ENCODE measurements at places on chromosomes 1 and 21.

- DNase-seq, result peak; percentile 30
These were observed 54.2 kb downstream of the S1PR1 start for GRCh38 chr1:101290922-101291561.

- no peak for DNase-seq
These were observed 68.5 kb upstream of the GADD45A start for GRCh38 chr1:67616394-67616985.

DNA sequence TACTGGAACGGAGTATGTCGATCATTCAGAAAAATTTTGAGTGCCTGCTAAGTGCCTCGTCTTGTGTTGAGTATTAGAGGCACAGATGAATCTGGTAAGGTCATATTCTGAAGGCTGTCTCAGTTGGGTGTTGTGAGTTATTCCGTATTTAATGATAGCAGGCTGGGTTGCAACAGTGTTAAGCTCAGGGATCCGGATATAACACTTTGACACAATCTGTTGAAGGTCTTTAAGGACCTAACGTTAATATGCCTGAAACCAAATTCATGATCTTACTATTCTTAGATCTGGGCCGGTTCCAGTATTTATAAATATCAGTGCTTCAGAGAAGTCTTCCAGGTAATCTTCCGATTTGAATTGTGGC is 555 bp downstream of the PRPF38A start:
- no peak for DNase-seq

DNA sequence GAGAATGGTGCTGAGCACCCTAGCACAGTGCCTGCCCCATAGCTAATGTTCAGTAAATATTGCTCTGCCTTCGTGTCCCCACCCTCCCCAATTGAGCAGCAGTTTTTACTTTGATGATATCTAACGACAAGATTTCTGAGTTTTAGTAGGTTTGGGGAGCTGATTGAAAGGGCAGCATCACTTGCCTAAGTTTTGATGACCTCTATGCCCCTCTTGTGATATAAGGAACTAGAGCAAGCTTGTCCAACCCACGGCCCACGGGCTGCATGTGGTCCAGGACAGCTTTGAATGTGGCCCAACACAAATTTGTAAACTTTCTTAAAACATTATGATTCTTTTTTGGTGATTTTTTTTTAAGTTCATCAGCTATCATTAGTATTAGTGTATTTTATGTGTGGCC is 1.6 kb downstream of the CNIH4 start:
- no peak for DNase-seq

GRCh38 chr1:27572679-27573426 is 31.1 kb downstream of the AHDC1 start:
- no peak for DNase-seq

GRCh38 chr21:20611008-20611407 is 387.2 kb upstream of the NCAM2 start:
- DNase-seq, result no peak

- DNase-seq, result peak; percentile 67
These were observed 1.0 kb downstream of the PLEKHG5 start for GRCh38 chr1:6490181-6491080.

DNA sequence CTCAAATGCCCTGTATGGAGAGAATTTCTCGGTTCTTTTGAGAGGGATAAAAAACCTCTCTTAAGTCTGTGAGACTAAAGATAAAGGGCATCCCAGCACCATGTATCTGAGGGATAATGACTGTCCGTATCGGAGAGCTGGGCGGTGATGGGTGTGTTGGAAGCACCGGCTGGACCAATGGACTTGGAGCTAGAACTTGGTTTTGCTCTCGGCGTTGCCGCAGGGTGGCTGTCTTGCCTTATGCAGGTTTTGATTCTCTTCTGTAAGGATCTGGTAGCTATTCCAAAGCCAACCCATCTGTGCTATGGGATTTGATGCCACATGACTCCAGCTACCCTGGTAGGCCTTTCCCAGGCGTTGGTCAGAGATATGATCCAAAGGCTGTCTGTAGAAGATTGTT is 348.8 kb downstream of the KIF26B start:
- no peak for DNase-seq

DNA sequence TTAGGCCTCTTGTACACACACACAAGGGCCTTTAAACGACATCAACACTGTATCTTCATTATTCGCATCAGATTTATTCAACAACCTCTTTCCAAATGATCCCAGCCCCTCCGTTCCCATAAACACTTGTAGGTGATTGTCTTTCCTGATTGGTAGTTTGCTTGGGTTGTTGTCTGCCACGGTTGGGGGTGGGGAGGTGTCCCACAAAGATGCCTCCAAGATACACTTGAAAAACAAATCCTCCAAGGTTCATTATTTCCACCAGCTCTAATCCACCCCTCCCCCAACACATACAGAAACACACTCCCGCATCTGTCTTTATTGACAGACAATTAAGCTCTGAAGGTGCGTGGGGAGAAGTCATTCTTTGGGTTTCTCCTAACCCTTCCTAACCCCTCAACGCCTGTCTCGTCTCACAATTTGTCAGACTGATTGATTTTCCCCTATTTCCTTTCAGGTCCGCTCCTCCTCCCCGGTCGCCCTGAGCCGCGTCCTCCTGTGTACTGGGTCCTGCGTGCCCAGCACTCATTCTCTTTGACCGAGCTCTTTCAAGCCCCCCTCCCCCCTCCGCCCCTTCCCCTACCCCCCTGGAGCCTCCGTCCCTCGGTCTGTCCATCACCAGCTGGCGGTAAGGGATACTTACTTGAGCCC is 1.4 kb downstream of the WDR26 start:
- peak; percentile 35 for DNase-seq

DNA sequence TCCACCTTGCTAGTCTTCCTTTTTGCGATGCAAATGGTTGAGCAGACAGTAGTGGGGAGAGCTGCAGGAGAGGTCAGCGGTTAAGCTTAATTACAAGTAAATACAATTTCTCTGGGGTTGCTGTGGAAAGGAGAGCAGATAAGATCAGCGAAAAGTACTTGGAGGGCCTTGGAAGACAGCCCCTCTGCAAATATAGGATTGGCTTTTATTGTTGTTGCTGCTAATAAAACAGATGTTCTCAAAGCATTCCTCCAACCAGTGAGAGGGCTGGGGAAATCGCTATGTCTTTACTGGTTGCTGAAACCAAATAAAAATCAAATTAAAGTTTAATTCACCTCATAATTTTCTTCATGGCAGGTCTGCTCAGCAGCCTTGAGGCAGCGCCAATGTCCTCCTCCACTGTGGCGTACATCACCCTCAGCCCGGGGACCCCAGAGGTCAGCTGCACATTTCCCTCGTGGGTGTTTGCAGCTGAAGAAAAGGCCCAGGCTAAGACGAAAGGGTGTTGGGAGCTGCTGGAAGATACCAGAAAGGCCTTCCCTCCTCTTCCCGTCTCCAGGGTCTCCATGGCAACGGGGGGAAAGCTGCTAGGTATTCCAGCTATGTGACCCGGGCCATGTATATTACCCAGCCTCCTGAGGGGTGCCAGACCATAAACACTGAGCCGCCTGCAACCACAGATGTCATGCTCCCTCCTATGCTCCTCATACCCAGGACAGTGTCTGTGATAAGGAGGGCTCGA is 54.6 kb upstream of the POU2F1 start:
- DNase-seq, result no peak

DNA sequence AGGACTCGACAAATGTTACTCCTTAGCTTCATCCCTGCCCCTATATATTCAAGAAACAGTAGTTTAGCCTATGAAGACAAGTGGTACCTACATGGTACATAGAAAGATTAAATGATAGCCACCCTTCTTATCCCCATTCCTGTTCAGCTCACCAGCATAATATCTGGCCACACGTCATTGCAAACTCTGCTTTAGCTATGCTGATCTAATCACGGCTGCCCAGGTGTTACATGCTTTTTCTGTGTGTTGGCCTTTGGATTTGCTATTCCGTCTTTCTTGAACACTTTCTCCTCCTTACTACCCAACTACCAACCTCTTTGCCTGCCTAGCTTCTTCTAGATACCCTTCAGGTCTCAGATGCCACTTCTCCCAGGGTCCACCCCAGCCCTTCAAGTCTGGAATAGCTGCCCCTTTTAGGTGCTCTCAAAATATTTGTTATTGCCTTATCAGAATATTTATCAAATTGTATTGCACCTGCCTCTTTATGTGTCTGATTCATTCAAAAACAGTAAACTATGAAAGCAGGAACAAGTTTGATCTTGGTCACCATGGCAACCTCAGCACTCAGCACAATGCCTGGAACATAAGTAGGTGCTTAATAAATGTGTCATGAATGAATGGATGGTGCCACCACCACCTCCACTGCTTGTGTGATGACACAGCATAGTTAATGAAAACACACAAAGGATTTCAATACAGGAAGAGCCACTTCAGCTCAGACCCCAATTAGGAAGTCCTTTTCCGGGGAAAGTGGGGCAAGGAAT is 11.4 kb upstream of the DNASE2B start:
- no peak for DNase-seq

DNA sequence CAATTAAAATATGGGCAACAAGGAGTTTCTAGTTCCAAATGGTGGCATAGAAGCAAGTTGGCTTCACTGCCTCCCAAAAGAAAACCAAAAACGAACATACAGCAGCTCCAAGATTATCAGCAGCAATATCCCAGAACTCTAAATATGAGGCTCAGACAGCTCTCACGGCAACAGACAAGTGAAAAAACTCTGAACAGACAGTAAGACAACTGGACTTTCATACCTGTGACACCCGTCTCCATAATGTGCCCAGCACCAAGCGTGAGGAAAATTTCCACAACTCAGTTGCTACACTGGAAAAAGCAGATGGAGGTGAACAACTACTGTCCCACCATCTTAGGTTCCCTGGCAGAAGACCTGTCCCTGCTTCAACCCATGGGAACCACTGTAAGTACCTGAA is 39.9 kb downstream of the HSF2BP start:
- no peak for DNase-seq

- DNase-seq, result no peak
These were observed 406 bp downstream of the NME7 start for GRCh38 chr1:169367096-169367685.

- no peak for DNase-seq
These were observed 45.0 kb downstream of the XCL1 start for GRCh38 chr1:168621356-168621755.

DNA sequence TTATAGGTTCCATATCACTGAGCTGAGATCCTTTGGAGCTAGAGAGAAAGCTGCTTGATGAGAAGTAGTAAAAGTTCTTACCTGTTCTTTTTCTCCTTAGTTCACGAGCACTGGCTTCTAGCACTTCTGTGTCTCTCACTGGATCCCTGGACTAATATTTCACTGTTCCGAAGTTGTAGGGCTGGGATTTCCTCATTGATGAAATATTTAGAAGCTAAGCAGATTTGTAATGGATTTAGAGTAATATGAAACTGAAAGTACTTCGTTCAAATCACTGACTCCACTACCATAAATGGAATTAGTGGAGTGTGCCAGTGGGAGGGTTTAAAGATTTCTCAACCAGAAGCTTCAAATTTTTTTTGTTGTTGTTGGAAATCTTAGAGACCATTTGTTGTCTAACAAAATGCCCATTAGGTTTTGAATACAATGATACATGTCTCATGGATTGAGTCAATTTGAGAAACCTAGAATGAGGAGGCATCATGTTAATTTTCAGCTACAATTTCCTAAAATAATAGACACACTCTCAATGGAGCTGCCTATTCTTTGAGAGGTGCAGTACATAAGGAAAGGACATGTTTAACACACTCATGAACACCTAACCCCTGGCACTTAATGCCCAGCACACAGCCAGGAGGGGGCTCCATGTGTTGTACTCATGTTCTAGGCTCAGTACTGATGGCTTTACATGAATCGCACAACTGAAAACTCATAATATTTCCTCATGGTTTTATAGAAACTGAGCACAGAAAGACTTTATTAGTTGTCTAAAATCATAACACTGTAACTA is at the start of gene GBP1:
TSS of gene GBP1 (minus strand) at position 130 of the 790 bp plus-strand sequence. CDS start 1,974 bp downstream, outside the sequence.
- peak; percentile 19 for DNase-seq

GRCh38 chr1:9279172-9279840 is 13.4 kb upstream of the SPSB1 start:
- peak; percentile 19 for DNase-seq

GRCh38 chr1:35650416-35650815 is 9.1 kb upstream of the PSMB2 start:
- no peak for DNase-seq

DNA sequence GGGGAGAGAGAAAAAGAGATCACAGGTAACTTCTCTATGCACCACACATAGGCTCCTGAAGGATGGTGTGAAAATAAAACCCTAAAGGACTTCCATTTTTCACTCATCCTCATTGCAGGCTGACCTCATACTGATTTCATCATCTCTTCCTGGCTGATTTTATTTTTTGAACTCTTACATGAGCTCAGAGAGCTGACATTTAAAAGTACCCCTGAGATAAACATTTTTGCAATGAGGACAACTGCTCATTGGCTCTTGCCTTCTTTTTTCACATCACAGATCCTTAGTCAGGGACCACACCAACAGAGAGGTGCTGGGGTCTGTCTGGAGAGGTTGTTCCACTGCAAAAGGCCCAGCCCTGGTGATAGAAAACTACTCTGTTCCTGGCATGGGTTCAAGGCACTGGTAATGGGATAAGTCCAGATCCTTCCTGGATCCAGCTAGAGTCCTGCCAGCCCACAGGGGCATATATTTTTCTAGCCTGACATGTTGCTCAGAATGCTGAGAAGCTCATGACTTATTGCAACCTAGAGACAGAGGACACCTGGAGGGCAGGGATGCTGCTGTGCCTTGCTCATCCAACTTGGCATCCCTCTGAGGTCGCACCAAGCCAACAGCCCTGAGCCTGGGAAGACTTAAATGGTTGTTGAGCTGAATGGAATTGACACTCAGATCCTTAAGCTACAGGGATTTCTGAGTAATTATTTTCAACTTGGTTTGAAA is 360.0 kb downstream of the HHAT start:
- no peak for DNase-seq

- DNase-seq, result no peak
These were observed 16.2 kb downstream of the OR2L13 start for GRCh38 chr1:248111157-248111556.

GRCh38 chr1:196142111-196142640 is 466.1 kb downstream of the KCNT2 start:
- DNase-seq, result no peak

- DNase-seq, result no peak
These were observed 11.4 kb downstream of the AMPD2 start for GRCh38 chr1:109630898-109631512.

- DNase-seq, result peak; percentile 14
These were observed 6.3 kb downstream of the TTC3 start for GRCh38 chr21:37079211-37079824.

- DNase-seq, result no peak
These were observed at the start of gene IL23R for GRCh38 chr1:67166196-67166595. Gene IL23R (plus strand): TSS chr1:67166454. CDS start chr1:67168121, 1,667 bp downstream.

GRCh38 chr1:243315893-243316292 is 60.1 kb downstream of the SDCCAG8 start:
- DNase-seq, result no peak

- no peak for DNase-seq
These were observed 51.5 kb downstream of the SH3BGR start for GRCh38 chr21:39503123-39503762.

Data from CD4-positive, alpha-beta T cell treated with Interleukin-6 for 4 hours (primary cell).